ENCODE measurements at places on chromosomes 13 and 19.

DNA sequence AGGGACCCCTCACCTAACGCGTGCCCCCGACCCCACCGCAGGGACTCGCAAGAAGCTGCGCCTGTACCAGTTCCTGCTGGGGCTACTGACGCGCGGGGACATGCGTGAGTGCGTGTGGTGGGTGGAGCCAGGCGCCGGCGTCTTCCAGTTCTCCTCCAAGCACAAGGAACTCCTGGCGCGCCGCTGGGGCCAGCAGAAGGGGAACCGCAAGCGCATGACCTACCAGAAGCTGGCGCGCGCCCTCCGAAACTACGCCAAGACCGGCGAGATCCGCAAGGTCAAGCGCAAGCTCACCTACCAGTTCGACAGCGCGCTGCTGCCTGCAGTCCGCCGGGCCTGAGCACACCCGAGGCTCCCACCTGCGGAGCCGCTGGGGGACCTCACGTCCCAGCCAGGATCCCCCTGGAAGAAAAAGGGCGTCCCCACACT, 4.7 kb upstream of the MYBPC2 start:
- peak; percentile 51 for DNase-seq

DNA sequence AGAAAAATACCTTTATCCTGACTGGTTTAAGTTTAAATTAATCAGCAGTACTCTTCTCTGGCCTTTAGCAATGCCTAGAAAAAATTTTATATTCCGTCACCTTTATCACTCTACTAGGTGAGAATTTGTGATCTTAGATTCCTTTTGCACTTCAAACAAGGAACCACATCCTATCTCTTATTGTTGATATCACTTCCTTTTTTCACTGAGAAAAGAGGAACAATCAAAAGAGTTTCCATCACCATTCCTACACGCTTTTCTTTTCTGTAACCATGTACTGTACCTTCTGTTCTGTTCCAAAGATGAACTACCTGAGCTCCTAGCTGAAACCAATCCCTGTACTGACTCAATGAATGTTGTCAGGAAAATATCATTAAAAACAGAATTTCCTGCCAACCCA, 1379.0 kb upstream of the MIR17HG start:
- no peak for DNase-seq

DNA sequence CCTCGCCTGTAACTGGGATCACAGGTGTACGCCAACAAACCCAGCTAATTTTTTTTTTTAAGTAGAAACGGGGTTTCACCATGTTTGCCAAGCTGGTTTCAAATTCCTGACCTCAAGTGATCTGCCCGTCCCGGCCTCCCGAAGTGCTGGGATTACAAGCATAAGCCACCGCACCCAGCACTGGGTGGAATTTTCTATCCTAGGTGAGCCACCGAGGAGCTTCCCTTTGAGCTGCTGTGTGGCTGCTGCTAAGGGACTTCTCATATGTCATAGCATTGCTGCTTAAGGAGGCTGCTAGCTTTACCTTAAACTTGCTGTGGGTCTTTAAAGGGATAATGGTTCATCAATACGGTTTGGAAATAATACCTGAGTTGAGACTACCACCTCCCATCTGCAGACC, 2.9 kb upstream of the AMER2 start:
- no peak for DNase-seq

DNA sequence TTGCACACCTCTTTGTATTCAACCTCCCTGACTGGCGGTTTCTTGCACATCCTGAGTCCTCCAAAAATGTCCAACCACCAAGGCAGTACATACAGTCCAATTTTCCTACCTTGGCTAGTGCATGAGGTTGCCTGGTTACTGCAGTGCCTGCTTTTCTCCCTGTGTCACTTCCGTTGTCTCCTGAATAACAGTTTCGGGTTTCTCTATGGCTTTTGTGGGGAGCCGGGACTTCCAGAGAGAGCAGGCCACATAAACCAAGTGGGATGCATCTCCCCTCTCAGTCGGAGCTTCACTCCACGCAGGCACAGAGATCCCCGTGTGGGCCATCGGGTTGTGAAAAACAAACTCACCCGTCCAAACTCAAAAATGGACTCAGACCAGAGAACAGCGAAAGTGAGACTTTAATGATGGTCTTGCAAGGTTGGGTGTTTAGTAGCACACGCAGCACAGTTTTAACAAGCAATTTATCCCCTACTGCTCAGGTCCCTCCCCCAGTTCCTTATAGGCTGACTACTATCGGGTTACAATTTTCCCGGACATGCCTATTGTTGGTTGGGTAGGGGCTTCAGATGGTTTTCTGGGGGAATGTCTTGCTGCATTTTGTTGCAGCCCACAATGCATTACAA, 173.1 kb downstream of the POU4F1 start:
- no peak for DNase-seq

DNA sequence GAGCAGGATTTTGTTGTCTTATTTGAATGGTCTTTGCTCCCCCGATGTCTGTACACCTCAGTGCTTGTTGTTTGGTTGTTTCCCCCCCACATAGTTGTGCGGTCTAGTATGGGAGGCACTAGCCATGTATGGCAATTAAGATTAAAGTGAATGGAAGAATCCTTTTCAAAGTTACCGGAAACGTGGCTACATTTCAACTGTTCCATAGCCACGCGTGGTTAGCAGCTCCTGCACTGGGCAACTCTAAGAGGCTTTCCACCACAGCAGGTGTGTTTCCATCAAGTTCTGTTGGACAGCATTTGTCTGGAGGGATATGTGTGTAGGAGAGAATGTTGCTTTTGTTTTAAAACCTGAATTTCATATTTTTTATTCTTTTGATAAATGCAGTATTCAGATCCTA, 247.3 kb downstream of the GGACT start:
- no peak for DNase-seq

Measured in stimulated activated CD4-positive, alpha-beta T cell treated with anti-CD3 and anti-CD28 coated beads, Interleukin-2, amount 100 ng/mL, for 24 hours (primary cell).